ENCODE measurements at places on chromosomes 2 and 18. TPM values are rescaled to one million over a fixed set of nuclear protein-coding genes. Genes with fewer than 3 reads are reported as not detected.
A peak's percentile ranks its signal among the peaks of the same experiment; 100 is the strongest.

DNA sequence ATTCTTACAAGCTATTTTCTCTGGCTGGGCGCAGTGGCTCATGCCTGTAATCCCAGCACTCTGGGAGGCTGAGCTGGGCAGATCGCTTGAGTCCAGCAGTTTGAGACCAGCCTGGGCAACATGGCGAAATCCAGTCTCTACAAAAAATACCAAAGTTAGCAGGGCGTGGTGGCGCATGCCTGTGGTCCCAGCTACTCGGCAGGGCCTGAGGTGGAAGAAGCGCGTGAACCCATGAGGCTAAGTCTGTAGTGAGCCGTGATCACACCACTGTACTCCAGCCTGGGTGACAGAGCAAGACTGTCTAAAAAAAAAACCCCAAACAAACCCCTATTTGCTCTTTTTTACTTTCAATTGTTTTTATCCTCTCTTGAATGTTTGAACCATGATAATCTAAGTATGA is 37.0 kb downstream of the PPP4R1 start:
- H3K4me3 ChIP-seq, result no peak overlapping the region
- no peak for DNase-seq
- no peaks in the 10 kb centered on the region for H3K27me3 ChIP-seq

DNA sequence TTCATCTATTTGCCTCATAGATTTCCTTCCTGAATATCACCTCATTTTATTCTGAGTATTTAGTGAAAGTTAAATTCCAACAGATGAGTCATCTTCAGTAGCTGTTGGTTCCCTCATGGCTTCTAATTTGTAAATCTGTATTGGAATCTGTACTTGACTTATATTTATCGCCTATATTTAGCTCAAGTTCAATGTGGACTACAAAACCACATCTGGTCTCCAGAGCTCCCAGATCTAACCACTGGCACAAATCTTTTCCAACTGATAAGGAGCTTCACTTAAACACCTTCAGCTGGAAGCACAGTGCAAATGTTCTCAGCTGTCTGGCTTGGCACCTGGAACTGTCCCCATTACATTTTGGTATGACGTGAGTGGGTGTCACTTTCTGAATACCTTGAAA is 82.8 kb upstream of the DSEL start:
- H3K4me1 ChIP-seq, result no peaks in the 10 kb centered on the region
- H3K36me3 ChIP-seq, result no peaks in the 10 kb centered on the region
- H3K4me3 ChIP-seq, result no peak overlapping the region
- no peak overlapping the region for H3K27ac ChIP-seq
- no peaks in the 10 kb centered on the region for H3K27me3 ChIP-seq

DNA sequence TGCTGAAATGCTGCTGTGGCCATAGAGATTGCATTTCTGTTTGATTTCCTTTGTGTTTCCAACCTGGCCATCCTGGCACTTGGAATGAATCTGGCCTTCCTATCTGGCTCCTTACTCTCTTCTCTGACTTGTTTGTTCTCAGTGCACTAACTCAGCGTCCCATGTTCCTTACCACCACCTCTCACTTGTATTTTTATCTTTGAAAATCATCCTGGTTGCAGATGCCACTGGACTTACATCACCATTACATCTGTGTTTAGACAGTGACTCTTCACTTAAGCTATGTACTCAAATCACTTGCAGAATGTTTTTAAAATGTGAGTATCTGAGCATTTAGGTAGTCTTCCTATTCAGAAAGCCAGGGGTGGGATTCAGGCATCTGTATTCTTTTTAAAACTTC is 239.5 kb downstream of the WDR7 start:
- no peaks in the 10 kb centered on the region for H3K27me3 ChIP-seq
- H3K4me3 ChIP-seq, result no peak overlapping the region
- no peaks in the 10 kb centered on the region for H3K36me3 ChIP-seq

DNA sequence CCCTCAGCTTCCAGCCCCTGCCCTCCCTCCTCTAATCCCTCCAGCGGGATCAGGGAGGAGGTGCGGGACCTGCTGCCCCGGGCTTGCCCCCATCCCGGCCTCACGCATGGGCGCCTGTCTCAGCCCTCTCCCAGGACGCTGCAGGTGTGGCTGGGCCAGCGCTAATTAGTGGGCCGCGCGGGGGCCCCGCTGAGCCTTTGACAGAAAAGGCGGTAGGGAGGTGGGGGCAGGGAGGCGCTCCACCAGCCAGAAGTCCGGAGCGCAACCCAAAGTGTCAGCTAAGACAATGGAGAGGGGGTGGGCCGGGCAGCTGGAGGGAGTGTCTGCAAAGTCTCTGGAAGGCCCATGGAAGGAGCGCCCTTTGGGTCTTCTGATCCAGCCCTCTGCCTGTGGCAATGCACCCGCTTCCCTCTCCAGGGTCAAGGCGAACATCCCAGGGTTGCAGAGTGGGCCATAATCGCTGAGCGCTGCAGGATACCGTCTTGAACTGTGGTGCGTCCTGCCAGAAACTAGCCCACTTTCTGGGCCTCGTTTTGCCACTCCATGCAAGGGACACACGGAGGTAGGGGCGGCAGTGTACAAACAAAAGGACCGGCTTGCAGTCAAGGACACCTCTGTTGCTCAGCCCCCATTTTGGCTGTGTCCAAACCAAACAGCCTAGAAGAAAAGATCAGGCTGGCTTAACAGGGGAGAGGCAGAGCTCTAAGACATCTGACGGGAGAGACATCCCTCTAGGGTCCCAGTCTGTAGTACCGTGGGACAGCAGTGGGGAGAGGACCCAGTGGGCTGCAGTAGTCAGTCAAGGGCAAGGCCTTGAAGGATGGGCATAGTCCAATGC is 3.5 kb downstream of the ATP6V1B1 start:
- no peak overlapping the region for H3K4me3 ChIP-seq
- DNase-seq, result no peak
- H3K27me3 ChIP-seq, result no peaks in the 10 kb centered on the region
- no peaks in the 10 kb centered on the region for H3K36me3 ChIP-seq
- no peak overlapping the region for H3K27ac ChIP-seq

GRCh38 chr2:181673173-181673572 is 7.1 kb downstream of the NEUROD1 start:
- no peak for DNase-seq
- H3K36me3 ChIP-seq, result no peaks in the 10 kb centered on the region
- no peak overlapping the region for H3K4me3 ChIP-seq
- H3K4me1 ChIP-seq, result no peaks in the 10 kb centered on the region
- H3K27ac ChIP-seq, result no peak overlapping the region

GRCh38 chr2:67083951-67084350 is 313.2 kb upstream of the ETAA1 start:
- H3K36me3 ChIP-seq, result no peaks in the 10 kb centered on the region
- no peak for DNase-seq
- H3K27ac ChIP-seq, result no peak overlapping the region
- H3K27me3 ChIP-seq, result no peaks in the 10 kb centered on the region

- no peak for DNase-seq
- no peak overlapping the region for H3K4me3 ChIP-seq
- no peaks in the 10 kb centered on the region for H3K4me1 ChIP-seq
- H3K27ac ChIP-seq, result no peak overlapping the region
These were observed 42.0 kb upstream of the UBE2E3 start for GRCh38 chr2:180938451-180938850.

GRCh38 chr2:260507-261161 is 3.2 kb downstream of the SH3YL1 start:
- H3K27me3 ChIP-seq, result no peaks in the 10 kb centered on the region
- H3K4me3 ChIP-seq, result no peak overlapping the region
- peaks cover 16% of the 10 kb centered on the region for H3K4me1 ChIP-seq
- no peak overlapping the region for H3K27ac ChIP-seq
- no peak for DNase-seq

DNA sequence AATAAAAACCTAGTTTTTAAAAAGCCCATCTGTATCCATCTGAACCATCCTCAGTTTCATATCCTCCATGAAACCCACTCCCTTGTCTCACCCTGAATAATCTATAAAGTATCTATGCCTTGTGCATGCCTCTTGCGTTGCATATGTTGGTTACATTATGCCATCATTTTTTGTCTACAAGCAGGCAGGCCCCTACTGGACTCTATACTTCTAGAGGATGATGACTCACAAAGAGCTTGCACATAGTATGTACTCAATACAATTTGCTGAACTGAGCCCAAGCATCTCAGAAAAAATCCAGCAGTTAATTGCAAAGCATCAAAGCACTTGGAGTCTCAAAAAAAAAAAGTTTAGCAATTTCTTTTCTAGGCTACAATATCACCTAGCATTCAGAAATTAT is 95.6 kb downstream of the DYM start:
- H3K27ac ChIP-seq, result no peak overlapping the region
- no peak for DNase-seq
- H3K4me3 ChIP-seq, result no peak overlapping the region
- no peaks in the 10 kb centered on the region for H3K4me1 ChIP-seq

- H3K27me3 ChIP-seq, result no peaks in the 10 kb centered on the region
- H3K4me1 ChIP-seq, result no peaks in the 10 kb centered on the region
- no peak overlapping the region for H3K4me3 ChIP-seq
- DNase-seq, result no peak
These were observed 96.1 kb downstream of the ITGA4 start for GRCh38 chr2:181553244-181553643.

DNA sequence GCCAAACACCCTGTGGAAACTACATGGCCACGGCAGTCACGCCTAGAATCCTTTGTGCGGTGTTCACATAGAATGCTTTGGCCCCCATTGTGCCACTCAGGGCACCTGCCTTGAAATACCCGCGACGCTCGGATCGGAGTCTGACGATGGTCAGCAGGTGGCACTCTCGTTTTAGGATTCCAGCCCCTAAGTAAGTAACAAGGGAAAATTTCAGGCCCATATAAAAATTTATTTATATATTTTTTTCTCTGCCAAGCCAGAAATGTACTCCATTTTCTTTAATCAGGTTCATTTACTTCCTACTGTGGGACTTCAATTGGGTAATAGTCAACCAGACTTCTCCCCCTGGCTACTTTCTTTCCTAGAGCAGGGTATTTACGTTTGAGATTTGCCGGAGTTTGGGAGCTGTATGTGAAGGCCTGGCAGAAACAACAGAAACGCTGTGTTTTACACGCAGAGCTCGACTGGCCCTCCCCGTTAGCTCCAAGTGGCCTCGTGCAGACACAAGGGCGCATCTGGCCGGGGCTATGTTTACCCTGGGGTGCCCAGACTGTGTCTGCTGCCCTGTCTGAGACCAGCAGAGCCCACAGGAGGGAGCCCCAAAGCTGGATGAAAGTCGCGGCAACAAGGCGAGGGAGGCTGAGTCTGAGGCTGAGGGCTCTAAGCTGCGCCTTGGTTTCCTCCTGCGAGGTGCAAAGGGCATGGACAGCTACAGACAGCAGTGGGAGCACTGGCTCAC is 41.6 kb downstream of the LRRC30 start:
- H3K27me3 ChIP-seq, result no peaks in the 10 kb centered on the region
- peaks cover 23% of the 10 kb centered on the region for H3K4me1 ChIP-seq
- H3K4me3 ChIP-seq, result no peak overlapping the region
- DNase-seq, result peak; percentile 76
- H3K36me3 ChIP-seq, result no peaks in the 10 kb centered on the region
- peak overlapping the region; percentile 75 for H3K27ac ChIP-seq

- DNase-seq, result no peak
- H3K4me1 ChIP-seq, result no peaks in the 10 kb centered on the region
- H3K27ac ChIP-seq, result no peak overlapping the region
These were observed 1740.2 kb upstream of the CELF4 start for GRCh38 chr18:39305766-39306165.

Gene TIGD1
- 3.3 TPM for total RNA-seq

Gene PDCL3
- total RNA-seq, result 10.3 TPM

Gene PELI1
- total RNA-seq, result 14.2 TPM

Gene PARD3B
- total RNA-seq, result 6.2 TPM

Gene LRP2
- 0.19 TPM for total RNA-seq

Gene ZNF24
- total RNA-seq, result 33.0 TPM

Gene TWIST2
- 8.2 TPM for total RNA-seq

Gene TGFA
- 1.1 TPM for total RNA-seq

Gene PJVK
- 0.90 TPM for total RNA-seq

Gene NEURL3
- not detected for total RNA-seq

All from heart left ventricle (tissue), 16 donors.